ENCODE measurements at places on chromosomes 7 and 10.

- no peak for DNase-seq
These were observed 764.0 kb downstream of the XPNPEP1 start for GRCh38 chr10:109159351-109159750.

GRCh38 chr10:89351412-89351779, 23.6 kb downstream of the IFIT3 start:
- no peak for DNase-seq

GRCh38 chr7:71988201-71988600, 423.9 kb downstream of the CALN1 start:
- DNase-seq = no peak

- DNase-seq = no peak
These were observed 214.2 kb upstream of the ADO start for GRCh38 chr10:62590306-62590705.

- DNase-seq = no peak
These were observed 68.5 kb downstream of the CDC14C start for GRCh38 chr7:48992816-48993215.

- no peak for DNase-seq
These were observed 177.9 kb downstream of the PLXNA4 start for GRCh38 chr7:132398253-132398925.

DNA sequence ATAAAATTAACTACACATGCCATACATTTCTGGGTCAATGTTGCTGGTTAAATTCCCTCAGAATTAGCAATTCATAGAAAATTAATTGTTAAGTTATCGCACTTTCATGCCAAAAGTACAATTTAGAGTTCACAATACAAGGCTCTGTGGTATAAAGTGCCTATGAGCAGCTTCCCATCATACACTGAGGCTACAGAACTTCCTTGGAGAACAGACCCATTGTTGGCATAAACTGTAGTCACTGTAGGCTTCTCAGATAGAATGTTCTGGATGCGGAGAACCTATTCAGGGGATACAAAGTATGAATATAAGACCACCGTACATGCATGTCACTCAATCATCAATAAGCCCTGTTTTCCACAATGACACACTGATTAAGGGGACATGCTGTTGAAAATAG, 9.0 kb upstream of the PON3 start:
- DNase-seq = no peak

GRCh38 chr10:26474026-26474425, 35.9 kb downstream of the APBB1IP start:
- no peak for DNase-seq

- DNase-seq = no peak
These were observed 87.4 kb upstream of the ZMIZ1 start for GRCh38 chr10:78981257-78981969.

DNA sequence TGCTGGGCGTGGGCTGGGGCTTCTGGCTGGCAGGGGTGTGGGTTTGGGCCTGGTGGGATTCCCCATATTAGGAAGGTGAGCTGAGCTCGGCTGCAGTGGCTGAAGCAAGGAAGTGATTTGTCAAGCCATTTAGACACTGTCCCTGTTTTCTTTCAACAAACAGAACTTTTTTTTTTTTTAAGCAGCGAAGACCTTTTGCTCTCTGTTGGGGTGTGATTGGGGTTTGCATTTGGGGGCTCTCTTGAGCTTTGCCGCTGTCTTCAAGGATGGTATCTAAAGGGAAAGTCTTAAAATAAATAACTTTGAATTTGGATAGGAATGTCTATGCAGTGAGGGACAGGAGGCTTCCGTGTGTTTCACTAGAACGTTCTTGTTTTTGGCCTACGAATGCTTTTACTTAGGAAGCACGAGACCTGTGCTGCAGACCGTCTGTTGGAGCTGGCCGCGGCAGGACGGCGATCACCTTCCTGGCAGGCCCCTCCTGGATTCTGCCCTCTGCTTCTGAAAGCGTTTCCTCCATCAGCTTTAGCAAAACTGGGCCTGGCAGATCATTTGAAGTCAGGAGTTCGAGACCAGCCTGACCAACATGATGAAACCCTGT, 43.9 kb downstream of the FOXK1 start:
- no peak for DNase-seq

- no peak for DNase-seq
These were observed 110.6 kb upstream of the COL1A2 start for GRCh38 chr7:94284104-94284503.

DNA sequence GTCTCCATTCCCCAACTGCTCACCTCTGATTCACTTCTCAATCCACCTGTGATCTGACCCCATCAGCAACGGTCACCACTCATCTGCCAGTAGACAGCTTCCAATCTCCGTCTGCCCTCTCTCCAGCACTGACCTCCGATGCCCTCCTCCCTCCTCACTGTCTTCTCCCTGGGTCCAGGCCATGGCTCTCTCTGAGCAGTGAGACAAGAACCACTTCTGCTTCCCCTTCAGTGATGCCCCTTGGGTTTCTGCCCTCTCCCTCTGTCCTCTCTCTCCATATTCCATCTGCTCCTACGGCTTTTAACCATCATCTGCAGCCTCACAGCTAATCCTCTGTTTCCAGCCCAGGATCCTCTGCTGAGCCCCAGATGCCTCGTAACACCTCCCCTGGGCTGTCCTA, 55.5 kb upstream of the OPALIN start:
- DNase-seq = no peak

GRCh38 chr7:28183627-28184026, 3.0 kb upstream of the JAZF1 start:
- no peak for DNase-seq

DNA sequence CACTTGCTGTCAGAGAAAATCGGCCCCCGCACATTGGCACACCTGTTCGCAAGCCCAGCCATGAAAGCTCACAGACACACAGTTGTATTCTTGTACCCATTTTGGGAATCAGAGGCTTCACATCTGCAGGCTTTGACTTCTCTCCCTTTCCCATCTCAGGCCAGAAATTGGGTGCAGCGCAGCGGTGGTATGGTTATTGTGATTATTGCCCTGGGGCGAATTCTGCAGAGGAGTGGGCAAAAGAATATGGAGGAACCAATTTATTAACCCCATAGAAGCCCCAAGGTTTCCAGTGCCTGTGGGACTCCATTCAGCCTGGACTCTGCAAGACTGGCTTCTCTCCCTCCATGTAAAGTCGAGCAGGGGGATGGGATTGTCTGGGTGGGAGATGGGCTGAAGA, 14.0 kb downstream of the TLX1 start:
- DNase-seq = no peak

DNA sequence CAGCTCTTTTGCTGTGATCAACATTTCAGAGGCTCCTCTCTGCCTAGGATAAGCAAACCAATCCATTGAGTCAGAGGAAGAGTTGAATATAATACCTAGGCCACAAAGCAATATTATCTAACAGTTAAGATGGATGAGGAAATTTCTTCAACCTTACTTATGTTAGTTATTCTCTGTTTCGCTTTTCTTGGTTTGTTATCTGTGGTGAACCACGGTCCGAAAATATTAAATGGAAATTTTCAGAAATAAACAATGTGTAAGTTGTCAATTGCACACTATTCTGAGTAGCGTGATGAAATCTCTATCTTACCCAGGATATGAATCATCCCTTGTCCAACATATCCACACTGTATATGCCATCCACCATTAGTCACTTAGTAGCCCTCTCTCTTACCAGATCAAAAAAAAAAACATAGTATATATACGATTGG, 1.5 kb upstream of the HTR7 start:
- DNase-seq = no peak

- peak; percentile 56 for DNase-seq
These were observed 74.0 kb upstream of the CUX1 start for GRCh38 chr7:101743241-101743994.

DNA sequence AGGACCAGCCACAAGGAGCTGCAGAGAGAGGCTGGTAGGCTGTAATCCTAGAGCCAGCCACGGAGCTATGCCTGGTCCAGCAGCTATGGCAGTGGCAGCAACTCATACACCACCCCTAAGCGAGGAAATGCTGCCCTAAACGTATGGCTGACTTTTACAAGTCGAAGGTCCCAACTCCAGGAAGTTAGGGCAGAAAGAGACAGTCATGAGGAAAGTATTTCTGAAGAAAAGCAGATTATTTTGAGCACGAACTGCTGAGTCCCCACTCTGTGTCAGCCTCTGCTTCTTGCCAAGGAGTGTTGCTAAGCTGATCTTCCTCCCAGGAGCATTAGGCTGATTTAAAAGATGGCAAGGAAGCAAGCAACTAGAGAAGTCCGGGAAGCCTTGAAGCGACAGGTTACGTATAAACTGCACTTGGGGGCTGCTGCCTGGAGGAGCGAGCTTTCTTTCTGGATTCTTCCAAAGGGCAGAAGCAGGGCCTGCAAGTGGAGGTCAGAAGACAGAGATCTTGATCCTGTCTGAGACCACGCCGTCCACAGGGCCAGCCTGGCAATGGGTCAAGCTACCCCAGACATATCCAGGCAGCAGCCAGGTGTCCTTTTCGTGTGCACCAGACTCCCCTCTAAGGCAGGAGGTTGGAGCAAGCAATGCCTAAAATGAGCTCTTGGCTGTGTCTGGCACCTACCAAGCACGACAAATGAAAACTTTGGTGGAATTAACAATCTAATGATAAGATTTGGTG, 39.4 kb downstream of the PLXNA4 start:
- no peak for DNase-seq

- DNase-seq = peak; percentile 71
These were observed 760 bp upstream of the KCTD7 start for GRCh38 chr7:66627881-66628360.

DNA sequence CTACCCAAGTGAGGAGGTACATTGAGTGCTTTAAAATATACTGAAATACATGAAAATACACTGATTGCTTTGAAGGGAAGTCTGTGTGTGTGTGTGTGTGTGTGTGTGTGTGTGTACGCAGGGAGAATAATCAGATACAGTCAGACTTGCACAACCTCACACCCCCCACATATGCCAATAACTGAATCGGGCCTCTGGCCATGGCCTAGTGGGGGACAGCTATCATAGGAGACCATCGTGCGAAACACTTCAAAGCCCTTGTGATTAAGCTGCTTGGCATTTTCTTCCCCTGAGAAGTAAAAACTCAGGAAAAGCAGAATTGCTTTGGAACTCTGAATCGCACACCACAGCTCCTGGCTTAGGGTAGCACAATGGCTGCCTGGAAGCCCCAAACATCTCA, 135.1 kb downstream of the C10orf105 start:
- DNase-seq = no peak

DNA sequence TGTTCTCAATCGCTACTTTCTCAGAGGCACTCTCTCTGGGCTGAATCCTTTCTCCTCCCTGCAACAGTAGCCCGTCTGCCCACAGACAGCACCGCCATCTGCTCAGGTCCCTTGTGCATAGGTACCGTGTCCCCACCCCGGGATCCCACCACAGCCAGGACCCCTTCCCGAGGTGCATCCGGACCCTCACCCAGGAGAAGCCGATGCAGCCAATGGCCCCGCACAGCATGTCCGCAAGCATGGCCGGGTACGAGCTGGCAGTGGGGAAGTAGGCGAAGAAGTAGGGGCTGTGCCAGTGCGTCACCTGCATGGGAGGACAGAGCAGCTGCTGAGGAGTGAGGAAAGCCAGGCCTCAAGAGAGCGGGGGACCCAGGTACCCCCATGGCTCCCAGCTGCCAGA, 25.5 kb downstream of the DDC start:
- no peak for DNase-seq

GRCh38 chr10:7515439-7515838, 104.6 kb upstream of the SFMBT2 start:
- no peak for DNase-seq

Measured in NCI-H1930 (cell line).